ENCODE measurements at places on chromosomes 11 and 22.

DNA sequence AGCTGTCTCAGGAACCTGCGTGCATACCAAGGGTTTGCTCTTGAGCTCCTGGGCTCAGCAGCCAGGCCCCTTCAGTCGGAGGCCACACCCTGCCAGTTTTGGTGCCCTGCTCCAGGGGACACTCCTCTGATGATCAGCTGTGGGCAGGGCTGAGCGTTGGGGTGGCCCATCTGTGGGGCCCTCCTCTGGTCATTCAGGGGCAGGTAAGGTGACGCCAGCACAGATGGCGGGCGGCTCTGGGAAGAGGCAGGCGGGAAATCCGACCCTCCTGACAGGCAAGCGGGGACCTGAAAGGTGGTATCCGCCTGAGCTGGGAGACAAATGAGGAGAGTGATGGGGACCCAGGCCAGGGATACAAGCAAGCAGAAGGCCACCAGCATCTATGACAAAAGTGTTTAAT is 3.8 kb upstream of the MFNG start:
- DNase-seq = no peak

DNA sequence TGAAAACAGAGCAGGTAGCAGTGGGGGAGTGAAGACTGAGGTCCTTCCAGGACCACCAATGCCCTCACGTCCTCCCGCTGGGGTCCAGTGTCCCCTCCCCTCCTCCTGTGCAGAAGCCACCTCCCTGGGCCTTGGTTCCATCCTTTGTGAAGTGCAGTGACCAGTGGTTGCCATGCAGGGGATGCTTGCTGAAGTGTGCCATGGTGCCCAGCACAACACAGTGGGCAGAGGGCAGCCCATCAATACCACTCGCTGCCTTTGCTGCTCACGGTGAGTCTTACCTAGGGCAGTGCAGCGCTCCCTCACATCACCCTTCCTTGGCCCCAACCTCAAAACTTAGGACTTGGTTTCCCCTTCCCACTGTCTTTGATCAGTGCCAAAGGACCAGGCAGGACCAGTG is 12.9 kb downstream of the MYEOV start:
- no peak for DNase-seq

DNA sequence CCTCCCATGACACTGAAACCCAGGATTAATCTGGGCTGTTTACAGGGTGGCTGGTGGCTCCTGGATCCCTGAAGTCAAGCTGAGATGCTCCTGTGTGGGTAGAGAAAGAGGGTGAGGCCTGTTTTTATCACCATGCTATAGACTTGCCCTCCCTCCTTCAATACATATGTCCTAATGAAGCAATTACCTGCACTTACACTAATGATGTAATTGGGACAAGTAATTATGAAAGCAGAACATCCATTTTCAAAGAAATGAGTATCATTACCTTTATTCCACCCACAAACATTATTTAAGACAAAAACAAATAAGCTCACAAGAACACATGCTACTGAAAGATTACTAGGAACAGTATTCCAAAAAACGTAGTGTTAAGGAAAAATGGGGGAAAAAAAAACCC is 64.3 kb upstream of the CHRM4 start:
- DNase-seq = no peak

- no peak for DNase-seq
Measured at GRCh38 chr11:34642001-34642554, 21.2 kb downstream of the EHF start.

- no peak for DNase-seq
Measured at GRCh38 chr22:44519886-44520285, 21.9 kb upstream of the RTL6 start.

DNA sequence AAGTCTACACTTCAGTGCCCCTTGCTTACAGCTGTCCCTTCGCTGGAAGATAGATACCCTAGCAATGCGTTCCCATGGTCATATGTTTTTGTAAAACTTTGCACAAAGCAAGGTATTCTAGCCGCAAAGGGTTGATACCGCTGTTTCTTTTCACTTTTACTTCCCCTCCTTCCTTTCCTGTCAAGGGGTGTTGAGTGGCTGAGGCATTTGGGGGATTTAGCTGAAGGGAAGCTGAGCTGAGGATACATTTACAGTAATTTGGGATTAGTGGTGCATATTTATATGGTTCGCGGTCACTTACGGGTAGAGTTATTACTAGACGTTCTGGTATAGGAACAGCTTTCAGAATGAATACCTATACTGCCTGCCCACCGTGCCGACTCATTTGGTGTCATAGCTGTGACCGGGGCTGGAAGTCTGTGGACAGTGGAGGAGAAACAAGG is 86.9 kb upstream of the WNT11 start:
- peak; percentile 20 for DNase-seq

- DNase-seq = no peak
Measured at GRCh38 chr11:37905707-37906417, 1307.8 kb upstream of the RAG2 start.

- DNase-seq = no peak
Measured at GRCh38 chr22:21823740-21824444, 43.6 kb downstream of the MAPK1 start.

- no peak for DNase-seq
Measured at GRCh38 chr22:17726928-17727897, 47.1 kb downstream of the BID start.

- DNase-seq = no peak
Measured at GRCh38 chr11:2717561-2718325, 17.9 kb upstream of the KCNQ1OT1 start.

Data from stimulated activated CD8-positive, alpha-beta memory T cell treated with anti-CD3 and anti-CD28 coated beads, Interleukin-7, amount 100 ng/mL, for 48 hours (primary cell).